ENCODE measurements at places on chromosomes 3 and 15. TPM values are rescaled to one million over a fixed set of nuclear protein-coding genes. Genes with fewer than 3 reads are reported as not detected.

Gene HIGD2B
- not detected for polyA plus RNA-seq

Gene SPSB4
- 0.65 TPM for polyA plus RNA-seq

Gene TEX9
- polyA plus RNA-seq = 3.5 TPM

Gene COL7A1
- 4.3 TPM for polyA plus RNA-seq

Gene LRRC31
- polyA plus RNA-seq = 0.08 TPM

Gene TIMP4
- polyA plus RNA-seq = 1.4 TPM

GRCh38 chr3:11335056-11335608 is 62.9 kb downstream of the ATG7 start:
- no peaks in the 10 kb centered on the region for H3K4me1 ChIP-seq
- no peak overlapping the region for H3K27ac ChIP-seq
- no peaks in the 10 kb centered on the region for H3K27me3 ChIP-seq
- H3K36me3 ChIP-seq = peaks cover 8% of the 10 kb centered on the region
- peak; percentile 87 for DNase-seq
- H3K4me3 ChIP-seq = no peak overlapping the region

- no peak for DNase-seq
- no peaks in the 10 kb centered on the region for H3K27me3 ChIP-seq
- no peak overlapping the region for H3K4me3 ChIP-seq
- H3K36me3 ChIP-seq = no peaks in the 10 kb centered on the region
- H3K4me1 ChIP-seq = peaks cover 5% of the 10 kb centered on the region
- no peak overlapping the region for H3K27ac ChIP-seq
Observed at GRCh38 chr3:120025520-120025919, 68.7 kb downstream of the GSK3B start.

- no peaks in the 10 kb centered on the region for H3K4me1 ChIP-seq
- no peak for DNase-seq
- peaks cover 19% of the 10 kb centered on the region for H3K36me3 ChIP-seq
Observed at GRCh38 chr3:52670621-52671521, 14.8 kb downstream of the PBRM1 start.

DNA sequence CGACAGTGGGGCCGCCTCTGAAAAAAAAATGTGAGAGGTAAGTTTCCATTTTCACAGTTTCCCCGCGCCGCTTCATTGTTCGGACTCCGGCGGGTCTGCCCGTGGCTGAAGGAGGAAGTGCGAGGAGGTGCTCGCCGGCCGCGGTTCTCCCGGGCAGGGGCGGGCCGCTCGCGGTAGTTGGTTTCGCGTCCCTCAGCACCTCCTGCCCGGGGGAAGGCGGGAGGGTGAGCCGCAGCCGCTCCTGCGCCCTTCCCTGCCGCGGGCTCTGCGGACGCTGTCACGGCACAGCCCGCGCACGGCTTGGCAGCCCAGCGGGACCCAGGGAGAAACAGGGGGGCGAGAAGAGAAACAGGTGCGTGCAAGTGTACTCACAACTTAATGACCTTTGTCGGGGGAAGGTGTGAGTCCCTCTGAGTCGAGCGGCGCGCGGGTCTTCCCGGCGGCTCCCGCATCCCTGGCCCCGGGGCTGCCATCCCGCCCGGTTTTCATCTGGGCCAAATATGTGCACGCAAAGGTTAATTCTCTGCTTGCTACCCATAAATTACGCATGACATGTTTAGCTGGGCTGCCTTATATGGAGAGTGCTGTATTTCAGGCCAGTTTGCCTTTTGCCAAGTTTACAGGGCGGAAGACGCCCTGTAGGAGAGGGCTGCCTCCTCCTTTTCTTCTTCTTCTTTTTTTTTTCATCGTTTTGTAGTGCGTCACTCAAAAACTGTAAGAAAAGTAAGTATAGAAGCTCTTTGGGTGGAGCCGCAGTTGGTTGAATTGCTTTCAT is 514 bp downstream of the MBNL1 start:
- DNase-seq = peak; percentile 71
- peak overlapping the region; percentile 96 for H3K4me3 ChIP-seq
- H3K36me3 ChIP-seq = no peaks in the 10 kb centered on the region
- H3K27me3 ChIP-seq = no peaks in the 10 kb centered on the region

- H3K27ac ChIP-seq = no peak overlapping the region
- no peak for DNase-seq
- H3K27me3 ChIP-seq = no peaks in the 10 kb centered on the region
- H3K36me3 ChIP-seq = no peaks in the 10 kb centered on the region
- H3K4me3 ChIP-seq = no peak overlapping the region
Observed at GRCh38 chr15:63765338-63765737, 68.4 kb downstream of the HERC1 start.

DNA sequence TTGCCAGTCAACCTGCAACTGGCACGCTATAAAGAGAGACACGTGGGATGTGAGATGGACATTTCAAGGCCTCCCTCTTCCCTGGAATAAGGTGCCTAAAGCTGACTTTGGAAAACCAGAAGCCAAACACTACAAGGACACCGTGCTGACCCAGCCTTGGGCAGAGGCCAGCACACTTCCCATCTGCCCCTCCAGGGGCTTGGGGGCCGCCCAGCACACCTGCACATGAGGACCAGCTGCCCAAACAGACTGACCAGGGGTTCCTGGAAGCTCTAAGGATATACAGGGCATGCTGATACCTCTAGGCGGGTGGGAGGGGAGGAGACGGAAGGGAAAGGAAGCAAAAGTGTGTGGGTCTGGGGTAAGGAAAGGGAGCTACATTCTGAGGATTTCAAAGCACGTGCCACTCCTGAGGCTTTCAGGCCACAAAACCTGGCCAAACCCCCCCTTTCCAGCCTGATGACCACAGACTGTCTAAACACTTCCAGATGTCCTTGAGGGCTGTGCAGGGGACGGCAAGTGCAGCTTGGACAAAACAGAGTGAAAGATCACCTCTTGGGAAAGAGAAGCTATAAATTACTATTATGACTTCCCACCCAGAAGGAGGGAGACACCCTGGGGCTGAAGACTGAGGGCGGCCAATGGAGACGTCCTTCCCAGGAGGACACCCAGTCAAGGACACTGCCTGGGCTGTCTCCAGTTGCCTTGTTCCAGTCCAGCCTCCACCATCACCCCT is 57.9 kb downstream of the ADCY5 start:
- no peaks in the 10 kb centered on the region for H3K27me3 ChIP-seq
- H3K36me3 ChIP-seq = no peaks in the 10 kb centered on the region
- no peak for DNase-seq
- peaks cover 27% of the 10 kb centered on the region for H3K4me1 ChIP-seq

DNA sequence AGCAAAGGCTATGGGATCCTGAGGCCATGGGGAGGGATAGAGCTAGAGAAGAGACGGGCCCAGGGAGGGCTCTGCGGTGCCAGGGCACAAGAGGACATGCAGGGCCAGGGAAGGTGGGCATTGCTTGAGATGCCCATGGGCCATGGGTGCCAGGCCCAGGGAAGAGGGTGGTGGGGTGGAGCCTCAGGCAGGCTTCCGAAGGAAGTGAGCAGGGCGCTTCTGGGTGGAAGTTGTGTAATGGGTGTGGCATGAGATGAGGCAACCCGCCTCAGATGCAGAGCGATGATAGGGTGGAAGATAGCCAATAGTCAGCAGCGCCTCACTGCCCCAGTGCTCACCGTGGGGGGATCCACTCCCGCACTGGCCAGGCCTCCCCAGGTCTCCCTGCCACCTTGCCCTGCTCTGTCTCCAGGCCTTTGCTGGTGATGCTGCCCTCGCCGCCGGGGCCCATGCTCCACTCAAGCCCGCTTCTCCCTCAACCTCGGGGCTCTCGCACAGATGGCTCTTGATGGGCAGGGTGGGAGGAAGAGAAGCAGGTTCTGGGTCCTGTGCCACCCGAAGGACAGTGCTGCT is 51.4 kb downstream of the DNAJB8 start:
- no peaks in the 10 kb centered on the region for H3K27me3 ChIP-seq
- H3K36me3 ChIP-seq = no peaks in the 10 kb centered on the region
- H3K4me3 ChIP-seq = no peak overlapping the region
- no peak overlapping the region for H3K27ac ChIP-seq
- H3K4me1 ChIP-seq = peaks cover 8% of the 10 kb centered on the region

- DNase-seq = no peak
- H3K36me3 ChIP-seq = no peaks in the 10 kb centered on the region
- peak overlapping the region; percentile 97 for H3K27ac ChIP-seq
- peaks cover 8% of the 10 kb centered on the region for H3K4me1 ChIP-seq
- no peaks in the 10 kb centered on the region for H3K27me3 ChIP-seq
Observed at GRCh38 chr3:111863942-111864694, 5.1 kb downstream of the PHLDB2 start.

DNA sequence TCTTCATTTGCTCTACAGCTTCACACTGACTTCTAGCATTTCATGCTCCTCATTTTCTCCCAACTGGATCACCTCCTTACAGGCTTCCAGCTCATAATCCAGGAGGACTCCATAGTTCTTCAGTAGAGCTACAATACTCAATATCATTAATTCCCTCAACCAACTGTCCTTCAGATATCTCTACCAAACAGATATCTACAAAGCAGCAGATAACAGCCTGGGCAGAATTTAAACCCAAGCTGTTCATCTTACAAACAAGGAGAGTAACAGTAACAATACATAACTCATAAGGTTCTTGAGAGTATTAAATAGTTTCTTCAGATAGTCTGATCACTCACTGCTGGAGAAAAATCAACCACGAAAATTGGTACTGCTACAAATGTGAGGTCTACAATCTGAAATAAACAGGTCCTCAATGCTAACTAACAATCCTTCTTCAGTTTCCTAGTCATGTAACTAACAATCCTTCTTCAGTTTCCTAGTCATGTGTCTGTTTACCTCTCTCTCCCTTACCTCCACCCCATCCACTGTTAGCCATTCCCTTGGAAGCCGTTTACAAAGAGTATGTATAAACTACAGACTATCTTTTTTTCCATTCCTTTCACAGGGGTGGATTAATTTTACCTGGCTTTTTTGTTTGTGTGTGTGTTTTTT is 5.0 kb downstream of the PEAK1 start:
- no peaks in the 10 kb centered on the region for H3K27me3 ChIP-seq
- no peak for DNase-seq
- no peaks in the 10 kb centered on the region for H3K36me3 ChIP-seq
- H3K4me3 ChIP-seq = no peak overlapping the region

- DNase-seq = no peak
- peaks cover 3% of the 10 kb centered on the region for H3K36me3 ChIP-seq
- peaks cover 20% of the 10 kb centered on the region for H3K4me1 ChIP-seq
Observed at GRCh38 chr3:94066506-94067500, 3.9 kb downstream of the NSUN3 start.

GRCh38 chr3:151770956-151771355 is 37.2 kb downstream of the AADACL2 start:
- H3K4me3 ChIP-seq = no peak overlapping the region
- H3K27ac ChIP-seq = peak overlapping the region; percentile 60
- no peaks in the 10 kb centered on the region for H3K27me3 ChIP-seq
- DNase-seq = peak; percentile 54
- H3K4me1 ChIP-seq = peaks cover 4% of the 10 kb centered on the region

DNA sequence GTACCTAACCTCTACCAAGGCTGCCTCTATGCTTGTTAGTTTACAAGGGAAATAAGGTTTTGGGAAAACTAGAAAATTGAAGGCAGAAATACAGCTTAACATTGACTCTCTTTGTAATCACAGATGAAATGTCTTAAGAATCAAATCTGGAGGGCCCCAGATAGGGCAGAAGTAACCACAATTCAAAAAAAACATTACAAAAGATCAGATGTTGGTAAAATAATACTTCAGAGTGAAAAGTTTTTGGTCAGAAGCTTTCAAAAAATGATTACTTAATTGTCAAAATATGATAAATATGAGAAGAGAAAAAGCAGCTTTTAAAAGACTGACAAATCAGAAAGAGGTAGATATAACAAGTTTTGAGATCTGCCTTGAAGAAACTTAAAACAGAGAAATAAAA is 425.1 kb upstream of the NECTIN3 start:
- no peaks in the 10 kb centered on the region for H3K4me1 ChIP-seq
- no peak overlapping the region for H3K4me3 ChIP-seq
- H3K36me3 ChIP-seq = no peaks in the 10 kb centered on the region

DNA sequence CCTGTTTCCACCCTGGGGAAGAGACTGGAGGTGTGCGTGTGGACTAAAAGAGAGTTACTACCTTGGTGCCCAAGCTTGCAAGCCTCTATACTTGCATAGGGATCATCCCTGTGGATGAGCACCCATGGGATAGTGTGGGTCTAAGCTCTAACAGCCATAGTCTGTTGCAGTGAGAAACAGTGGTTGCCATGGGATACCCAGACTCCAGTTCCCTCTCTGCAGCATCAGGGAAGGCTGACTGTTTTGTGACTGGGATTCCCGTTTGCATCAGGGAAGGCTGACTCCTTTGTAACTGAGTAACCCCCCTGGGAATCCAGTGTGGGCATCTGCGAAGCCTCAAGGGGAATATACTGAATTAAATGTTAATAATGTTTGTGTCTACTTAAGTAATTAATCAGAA is 196.1 kb downstream of the ZNF621 start:
- H3K27ac ChIP-seq = no peak overlapping the region
- DNase-seq = no peak
- no peak overlapping the region for H3K4me3 ChIP-seq
- no peaks in the 10 kb centered on the region for H3K36me3 ChIP-seq
- H3K27me3 ChIP-seq = no peaks in the 10 kb centered on the region
- no peaks in the 10 kb centered on the region for H3K4me1 ChIP-seq

DNA sequence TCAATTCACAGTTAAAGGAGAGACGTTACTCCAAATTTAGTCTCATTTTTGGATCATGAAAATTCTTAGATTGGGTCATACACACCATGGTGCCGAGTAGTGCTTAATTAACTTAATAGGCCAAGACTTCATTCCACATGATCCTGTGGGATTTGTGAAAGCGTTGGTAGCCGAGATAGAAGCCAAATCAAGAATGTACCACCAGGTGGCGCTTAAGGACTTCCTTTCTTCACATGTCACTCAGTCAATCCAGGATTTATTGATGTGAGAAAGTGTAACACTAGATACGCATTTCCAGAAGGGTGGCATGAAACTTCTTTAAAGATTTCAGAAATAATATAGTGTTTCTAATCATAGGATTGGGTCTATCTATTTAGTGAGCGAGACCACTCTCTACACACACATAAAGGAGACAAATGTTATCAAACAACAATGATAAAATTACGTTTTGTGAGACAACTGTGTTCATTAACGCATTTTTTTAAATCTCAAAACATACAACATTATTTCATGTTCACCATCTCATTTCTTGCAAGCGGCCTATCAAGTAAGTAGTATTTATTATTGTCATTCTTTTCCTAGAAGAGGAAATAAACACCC is 436.1 kb downstream of the CHL1 start:
- H3K27me3 ChIP-seq = peaks cover 2% of the 10 kb centered on the region
- H3K4me3 ChIP-seq = no peak overlapping the region
- DNase-seq = peak; percentile 80
- H3K36me3 ChIP-seq = no peaks in the 10 kb centered on the region
- H3K4me1 ChIP-seq = no peaks in the 10 kb centered on the region
- H3K27ac ChIP-seq = no peak overlapping the region

- H3K4me3 ChIP-seq = no peak overlapping the region
- DNase-seq = no peak
- H3K36me3 ChIP-seq = no peaks in the 10 kb centered on the region
- H3K27ac ChIP-seq = no peak overlapping the region
Observed at GRCh38 chr3:13299531-13300155, 120.5 kb downstream of the NUP210 start.

GRCh38 chr3:183548262-183548769 is 7.2 kb downstream of the KLHL6 start:
- no peak overlapping the region for H3K27ac ChIP-seq
- no peak for DNase-seq
- no peaks in the 10 kb centered on the region for H3K36me3 ChIP-seq
- no peaks in the 10 kb centered on the region for H3K27me3 ChIP-seq

All from lung (tissue), 17 donors.